ENCODE measurements at places on chromosomes 13 and 19.

DNA sequence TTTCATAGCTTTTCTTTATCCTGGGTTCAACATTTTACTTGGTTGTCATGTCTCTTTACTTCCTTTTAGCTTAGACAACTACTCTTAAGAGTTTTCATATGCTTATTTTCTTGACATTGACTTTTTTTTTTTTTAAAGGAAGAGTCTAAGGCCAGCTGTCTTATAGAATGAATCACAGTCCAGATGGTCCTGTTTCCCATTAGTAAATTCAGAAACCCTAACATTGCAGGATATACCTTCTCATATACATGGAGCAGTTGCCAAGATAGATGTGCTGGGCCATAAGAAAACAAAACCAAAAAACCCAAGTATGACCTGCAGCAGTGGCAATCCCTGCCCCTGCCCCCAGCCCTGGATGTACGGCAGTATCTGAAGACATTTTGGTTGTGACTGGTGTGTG, 72.8 kb downstream of the COG3 start:
- no peak for DNase-seq

GRCh38 chr19:7759156-7759555, 3.9 kb upstream of the CLEC4M start:
- no peak for DNase-seq

DNA sequence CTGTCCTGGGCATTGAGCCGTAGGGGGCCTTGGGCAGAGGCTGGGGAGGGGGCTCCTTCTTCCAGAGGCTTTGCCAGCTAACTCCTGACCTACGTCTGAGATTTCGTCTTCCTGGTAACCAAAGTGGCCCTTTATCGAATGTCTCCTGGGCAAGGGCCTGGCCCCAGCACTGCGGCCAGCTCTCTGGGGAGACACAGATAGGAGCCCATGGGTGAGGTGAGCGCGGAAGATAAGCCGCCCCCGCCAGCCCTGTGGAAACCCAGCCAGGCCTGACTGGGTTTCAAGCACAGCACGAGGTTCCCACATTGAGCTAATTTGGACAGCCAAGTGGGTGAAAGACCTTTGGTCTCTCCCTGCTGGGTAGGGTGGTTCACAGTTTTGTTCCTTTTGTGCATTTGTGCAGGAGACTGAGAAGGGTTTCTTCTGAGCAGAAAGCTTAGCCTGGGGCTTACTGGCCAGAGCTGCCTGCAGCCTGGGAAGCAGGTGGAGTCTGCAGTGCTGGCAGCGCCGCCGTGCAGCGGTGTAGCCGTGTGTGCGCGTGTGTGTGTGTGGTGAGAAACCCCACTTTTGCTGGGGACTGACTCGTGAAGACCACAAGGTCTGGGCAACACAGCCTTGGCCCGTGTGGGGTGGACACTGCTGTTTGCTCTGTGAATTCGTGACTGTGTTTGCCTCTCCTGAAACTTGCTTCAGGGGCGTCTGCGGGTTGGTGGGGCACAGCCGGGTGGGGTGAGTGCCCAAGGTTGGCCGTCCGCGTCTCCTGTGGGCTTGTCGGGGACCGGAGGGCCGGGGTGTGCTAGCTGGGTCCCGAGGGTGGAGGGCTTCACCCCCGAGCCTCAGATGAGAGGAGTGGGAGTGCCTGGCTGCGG, 2.5 kb downstream of the BSG start:
- DNase-seq: no peak

- DNase-seq: no peak
These were observed 158.0 kb downstream of the DLEU7 start for GRCh38 chr13:50685491-50685890.

- DNase-seq: no peak
These were observed 41.3 kb upstream of the RCBTB2 start for GRCh38 chr13:48574041-48574796.

GRCh38 chr13:93289053-93289452, 62.4 kb downstream of the GPC6 start:
- DNase-seq: no peak

DNA sequence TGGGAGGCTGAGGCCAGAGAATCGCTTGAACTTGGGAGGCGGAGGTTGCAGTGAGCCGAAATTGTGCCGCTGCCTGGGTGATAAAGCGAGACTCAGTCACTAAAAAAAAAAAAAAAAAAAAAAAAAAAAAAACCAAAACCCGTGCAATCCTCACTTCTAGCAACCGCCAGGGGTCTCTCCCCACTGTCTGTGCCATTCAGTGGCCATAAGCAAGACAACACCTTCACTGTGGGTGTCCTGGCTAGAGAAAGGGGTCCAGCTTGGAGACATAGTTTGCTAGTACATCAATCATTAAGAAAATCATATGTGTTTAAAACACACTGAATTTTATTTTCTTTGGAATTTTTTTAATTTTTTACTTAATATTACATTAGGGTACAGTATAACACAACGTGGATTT, 68.2 kb downstream of the RASL11A start:
- no peak for DNase-seq

DNA sequence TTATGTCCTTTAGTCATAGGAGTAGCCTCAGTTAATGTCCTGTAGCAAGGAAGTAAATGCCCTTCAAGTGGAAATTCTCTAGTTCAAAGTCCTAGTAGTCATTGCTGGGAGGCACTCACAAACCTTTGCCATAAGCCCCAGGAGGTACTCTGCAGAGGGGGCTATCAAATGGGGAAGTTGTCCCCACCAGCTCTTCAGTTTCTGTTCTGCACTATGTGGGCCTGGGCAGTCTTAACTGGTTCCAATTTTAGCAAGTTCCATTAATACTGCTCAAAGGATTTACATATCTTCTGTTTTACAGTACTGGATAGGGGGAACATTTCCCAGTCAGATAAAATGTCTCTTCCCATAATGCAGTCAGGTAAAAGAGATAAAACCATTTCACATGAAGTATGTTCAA, 101.3 kb downstream of the B3GLCT start:
- no peak for DNase-seq

DNA sequence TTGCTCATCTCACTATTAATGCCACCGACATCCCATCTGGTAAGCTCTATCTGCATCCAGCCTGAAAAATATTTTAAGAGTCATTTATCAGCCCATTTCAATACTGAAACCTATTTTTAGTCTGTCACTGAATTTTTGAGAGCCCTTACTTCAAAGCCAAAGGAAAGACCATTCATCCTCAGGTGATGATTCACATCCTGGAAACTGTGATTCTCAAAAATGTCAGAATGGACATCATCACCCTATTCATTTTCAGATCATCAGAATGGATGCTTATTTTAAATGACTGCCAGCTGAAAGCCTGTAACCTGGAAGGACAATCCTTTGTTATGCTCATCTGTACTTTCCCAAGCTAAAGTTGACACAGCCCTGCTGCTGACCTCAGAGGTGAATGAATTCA, 27.0 kb downstream of the TNFSF11 start:
- no peak for DNase-seq

GRCh38 chr13:77113496-77113895, 86.5 kb upstream of the FBXL3 start:
- no peak for DNase-seq

GRCh38 chr13:102550507-102550906, 46.3 kb upstream of the TPP2 start:
- DNase-seq: no peak

DNA sequence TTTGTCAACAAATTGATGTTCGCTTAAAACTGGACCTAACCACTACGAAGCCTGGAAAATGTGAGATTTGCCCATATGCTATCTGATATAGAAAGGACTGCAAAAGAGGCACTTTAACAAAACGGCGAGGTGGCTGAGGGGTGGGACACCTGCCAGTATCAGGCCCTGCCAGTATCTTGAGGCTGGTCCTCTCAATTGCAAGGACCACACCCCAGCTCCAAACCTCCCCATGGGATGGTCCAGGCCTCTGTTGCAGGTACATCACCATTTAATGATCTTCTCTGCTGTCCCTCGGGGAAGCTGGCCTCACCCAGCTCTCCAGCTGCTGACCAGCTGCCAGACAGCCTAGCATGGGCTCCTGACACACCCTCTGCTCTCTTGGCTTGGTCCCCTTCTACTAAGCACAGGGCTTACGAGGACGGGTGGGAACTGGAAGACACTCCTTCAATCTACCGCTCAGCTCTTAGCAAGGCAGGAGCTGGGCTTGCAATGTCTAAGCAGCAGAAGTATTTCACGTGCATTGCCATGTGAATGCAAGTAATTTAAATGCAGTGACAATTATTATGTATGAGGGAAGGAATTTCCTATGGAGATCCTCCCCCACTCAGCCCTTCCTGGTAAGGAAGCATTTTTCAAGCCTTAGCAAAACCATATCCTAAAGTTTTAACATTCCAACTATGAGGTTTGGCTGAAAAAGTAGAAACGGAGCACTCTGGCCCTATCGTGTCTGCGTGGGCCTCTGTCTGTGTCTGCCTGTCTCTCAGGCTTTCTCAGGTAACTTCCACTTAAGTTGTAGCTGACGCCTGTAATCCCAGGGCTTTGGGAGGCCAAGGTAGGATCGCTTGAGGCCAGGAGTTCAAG, 63.9 kb downstream of the LATS2 start:
- DNase-seq: no peak

- no peak for DNase-seq
These were observed 17.2 kb upstream of the MCF2L start for GRCh38 chr13:112951674-112952371.

DNA sequence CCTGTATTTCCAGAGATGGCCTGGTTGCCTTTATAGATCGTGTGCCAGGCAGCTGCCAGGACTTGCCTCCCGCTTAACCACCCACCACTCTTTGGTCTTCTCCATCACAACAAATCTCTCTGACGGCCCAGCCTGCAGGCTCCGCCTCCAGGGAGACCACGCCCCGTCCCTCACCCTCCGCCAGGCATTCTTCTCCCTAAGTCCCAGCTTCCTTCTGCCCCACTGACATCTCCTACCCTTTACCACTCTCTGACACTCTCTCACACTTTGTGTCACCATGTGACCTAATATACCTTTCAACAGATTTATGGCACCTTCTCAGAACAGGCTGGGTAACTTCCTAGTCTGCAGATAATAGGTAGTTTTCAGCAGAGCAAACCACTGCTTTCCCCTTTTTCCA, 95.1 kb downstream of the CAB39L start:
- no peak for DNase-seq

GRCh38 chr19:29971002-29971401, 29.0 kb downstream of the URI1 start:
- DNase-seq: no peak

DNA sequence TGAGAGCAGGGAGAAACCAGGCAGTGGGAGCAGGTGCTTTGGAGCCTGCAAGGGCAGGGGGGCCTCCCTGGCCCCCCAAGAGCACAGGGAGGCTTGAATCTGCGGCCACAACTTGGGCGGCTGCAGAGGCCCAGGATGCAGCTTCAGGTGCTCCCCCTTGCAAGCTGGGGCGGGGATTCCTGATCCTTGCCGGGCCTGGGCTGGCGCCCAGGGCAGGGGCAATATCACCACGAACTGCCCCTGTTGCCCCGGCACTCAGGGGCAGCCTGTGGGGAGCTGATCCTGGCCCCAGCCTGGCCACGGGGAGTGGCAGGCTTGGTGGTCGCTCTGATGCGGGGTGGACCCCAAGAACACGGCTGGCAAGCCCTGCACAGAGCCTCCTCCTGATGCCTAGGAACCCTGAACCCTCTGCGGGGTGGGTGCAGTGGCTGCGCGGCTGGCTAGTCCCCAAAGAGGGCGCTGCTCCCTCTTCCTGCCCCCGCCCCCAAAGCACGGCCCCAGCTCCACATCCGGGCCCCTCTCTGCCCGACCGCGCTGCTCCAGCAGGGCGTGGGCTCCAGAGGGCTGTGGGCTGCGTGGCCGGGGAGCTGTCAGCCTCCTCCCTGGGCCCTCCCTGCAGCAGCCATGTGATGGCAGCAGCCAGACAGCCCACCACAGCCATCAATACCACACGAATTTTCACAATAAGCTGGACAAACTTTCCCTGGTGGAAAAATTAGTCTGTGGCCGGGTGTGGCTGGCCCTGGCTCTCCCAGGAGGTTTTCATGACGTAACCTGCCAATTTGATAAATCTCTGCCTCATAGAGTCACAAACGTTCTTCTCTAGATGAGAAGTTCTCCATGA, 21.0 kb downstream of the TNFSF9 start:
- peak; percentile 42 for DNase-seq

DNA sequence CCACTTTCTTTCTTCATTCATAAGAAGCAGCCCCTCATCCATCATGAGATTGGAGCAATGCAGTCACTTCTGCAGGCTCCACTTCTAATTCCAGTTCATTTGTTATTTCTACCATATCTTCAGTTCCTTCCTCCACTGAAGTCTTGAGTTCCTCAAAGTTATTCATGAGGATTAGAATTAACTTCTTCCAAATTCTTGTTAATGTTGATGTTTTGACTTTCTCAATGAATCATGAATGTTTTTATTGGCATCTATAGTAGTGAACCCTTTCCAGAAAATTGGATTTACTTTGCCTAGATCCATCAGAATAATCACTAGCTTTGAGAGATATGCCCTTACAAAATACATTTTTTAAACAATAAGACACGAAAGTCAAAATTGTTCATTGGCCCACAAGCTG, 2567.7 kb upstream of the PCDH20 start:
- DNase-seq: no peak

DNA sequence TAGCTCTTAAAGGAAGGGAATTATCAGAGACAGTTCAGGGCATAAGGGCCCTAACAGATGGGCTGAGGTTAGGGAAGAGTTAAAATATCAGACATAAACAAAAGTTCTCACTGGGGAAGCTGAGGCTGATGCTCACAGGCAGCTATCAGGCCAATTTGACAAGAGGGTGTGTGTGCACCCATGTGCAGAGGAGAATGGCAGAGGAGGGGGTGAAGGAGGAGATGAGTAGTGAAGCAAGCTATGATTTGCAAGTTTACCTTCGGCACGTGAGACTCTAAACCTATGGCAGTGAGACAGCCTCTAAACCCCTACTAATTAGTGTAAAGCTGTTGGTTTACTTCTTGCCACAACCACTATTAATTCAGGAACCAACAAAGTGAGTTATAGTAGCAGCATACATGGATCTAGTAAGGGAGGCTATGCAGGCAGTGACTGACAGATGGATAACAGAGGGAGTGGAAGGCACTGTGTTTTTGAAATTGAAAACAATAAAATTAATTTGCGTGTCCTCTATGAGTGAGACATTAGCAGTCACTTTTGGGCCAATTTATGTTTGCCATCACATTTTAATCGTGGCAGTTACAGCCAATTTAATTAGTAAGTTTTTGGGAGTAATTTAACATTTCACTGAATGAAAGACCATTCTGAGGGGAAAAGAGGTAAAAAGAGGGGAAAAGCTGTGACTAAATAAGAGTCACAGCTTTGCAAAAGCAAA, 99.6 kb upstream of the HTR2A start:
- no peak for DNase-seq

GRCh38 chr19:43957891-43958290, 6.9 kb downstream of the ZNF221 start:
- DNase-seq: no peak

- DNase-seq: no peak
These were observed 754.2 kb downstream of the FGF9 start for GRCh38 chr13:22425087-22425486.
